ENCODE measurements at places on chromosomes 12 and 14.

GRCh38 chr12:177336-177979 is 36.5 kb downstream of the SLC6A12 start:
- DNase-seq, result no peak

DNA sequence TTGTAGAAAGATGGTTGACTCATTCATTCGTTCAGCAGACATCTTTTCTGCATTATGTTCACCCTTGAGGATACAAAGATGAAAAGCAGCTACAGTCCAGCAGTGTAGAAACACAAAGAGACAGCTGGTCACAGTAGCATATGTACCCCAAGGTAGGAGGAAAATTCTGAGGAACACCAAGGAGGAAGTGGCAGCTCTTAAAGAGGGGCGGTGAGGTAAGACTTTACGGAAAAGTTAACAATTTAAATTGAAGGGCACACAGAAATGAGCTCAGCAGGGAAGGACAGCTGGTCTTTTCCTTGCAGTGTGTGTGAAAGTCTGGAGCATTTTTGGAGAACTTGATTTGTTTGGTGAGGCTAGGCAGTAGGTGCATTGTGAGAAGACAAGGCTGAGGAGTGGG is 3.5 kb downstream of the SLC35E3 start:
- no peak for DNase-seq

GRCh38 chr12:131965073-131965472 is 15.3 kb downstream of the EP400 start:
- no peak for DNase-seq

DNA sequence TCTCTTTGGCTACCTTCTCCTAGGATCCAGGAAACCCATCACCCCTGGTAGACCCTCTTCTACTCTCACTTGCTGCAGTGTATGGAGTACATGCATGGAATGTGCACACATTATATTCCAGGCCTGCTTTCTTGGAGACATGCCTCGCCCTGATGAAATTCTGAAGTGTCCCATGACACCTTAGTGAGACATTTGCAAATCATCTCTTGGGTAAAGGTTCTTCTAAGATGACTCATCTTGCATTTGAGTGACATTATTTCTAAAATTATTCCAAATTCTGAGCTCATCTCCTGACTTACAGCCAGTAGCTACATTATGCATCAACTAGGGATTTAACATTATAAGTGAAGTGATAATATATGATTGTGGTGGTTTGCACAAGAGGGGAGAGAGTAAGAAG is 49.8 kb downstream of the SDR9C7 start:
- DNase-seq, result no peak
